ENCODE measurements at places on chromosomes 3 and 15. TPM values are rescaled to one million over a fixed set of nuclear protein-coding genes. Genes with fewer than 3 reads are reported as not detected.

Gene SYNM
- total RNA-seq: 21.8 TPM

DNA sequence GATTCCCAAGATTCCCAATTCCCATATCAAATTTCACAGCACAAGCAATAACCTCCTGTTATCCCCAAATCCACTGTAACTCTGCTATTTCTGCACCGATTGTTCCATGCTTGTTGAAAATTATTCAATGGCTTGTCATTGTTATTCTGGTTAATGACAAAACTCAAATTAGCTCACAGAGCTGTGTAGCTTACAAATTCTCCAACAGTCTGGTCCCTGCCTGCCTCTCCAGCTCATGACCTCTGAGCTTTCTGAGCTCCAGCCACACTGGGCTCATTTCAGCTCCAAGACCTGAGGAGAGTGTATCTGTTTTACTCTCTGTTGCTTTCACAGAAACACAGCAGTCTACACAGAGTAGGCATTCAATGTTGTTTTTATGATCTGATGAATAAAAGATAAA lies 3.3 kb downstream of the DPPA2 start:
- no peak for DNase-seq

GRCh38 chr3:7447197-7447769 lies 586.4 kb downstream of the GRM7 start:
- DNase-seq: no peak

- DNase-seq: no peak
Measured at GRCh38 chr3:134067531-134068161, 37.9 kb upstream of the SLCO2A1 start.

- DNase-seq: no peak
Measured at GRCh38 chr3:100740207-100740606, 30.9 kb downstream of the TFG start.

DNA sequence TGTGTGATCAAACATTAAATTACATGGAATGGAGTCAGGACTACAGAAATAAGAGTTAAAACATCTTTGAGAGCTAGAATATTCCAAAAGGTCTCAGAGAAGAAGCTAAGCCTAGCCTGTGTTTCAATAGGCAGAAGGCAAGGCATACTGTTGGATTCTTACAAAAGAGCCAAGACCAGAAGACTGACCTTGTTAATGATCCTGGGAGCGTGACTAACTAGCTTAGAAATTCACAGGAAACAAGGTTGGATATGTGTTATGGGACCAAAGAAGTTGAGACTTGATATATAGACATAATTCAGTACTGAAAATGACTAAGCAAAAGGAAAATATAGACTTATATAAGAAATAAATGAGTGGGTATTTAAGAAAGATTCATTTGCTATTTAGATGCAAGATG lies 50.1 kb downstream of the FEZF2 start:
- DNase-seq: no peak

DNA sequence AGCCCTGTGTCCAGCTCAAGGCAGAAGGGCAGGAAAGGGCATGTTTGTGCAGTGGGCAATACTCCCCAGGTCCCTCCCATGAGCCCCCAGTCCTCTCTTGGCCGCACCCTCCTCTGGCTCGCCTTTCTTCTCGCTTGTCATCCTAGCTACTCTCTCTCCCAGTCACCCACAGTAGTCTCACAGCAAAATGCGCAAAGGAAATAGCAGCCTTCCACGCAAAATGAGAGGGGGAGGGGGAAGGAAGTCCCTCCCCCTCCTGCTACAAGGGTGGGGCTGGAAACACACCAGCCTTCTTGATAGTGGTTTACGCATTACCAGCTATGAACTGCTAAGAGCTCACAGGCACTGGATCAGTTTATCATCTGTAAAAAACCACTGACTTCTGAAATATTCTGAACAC lies 83.8 kb downstream of the GADL1 start:
- no peak for DNase-seq

Data from G401 (cell line).